Fibroblast of pulmonary artery (primary cell): ENCODE measurements at places on chromosomes 4 and X.
A peak's percentile ranks its signal among the peaks of the same experiment; 100 is the strongest.

DNA sequence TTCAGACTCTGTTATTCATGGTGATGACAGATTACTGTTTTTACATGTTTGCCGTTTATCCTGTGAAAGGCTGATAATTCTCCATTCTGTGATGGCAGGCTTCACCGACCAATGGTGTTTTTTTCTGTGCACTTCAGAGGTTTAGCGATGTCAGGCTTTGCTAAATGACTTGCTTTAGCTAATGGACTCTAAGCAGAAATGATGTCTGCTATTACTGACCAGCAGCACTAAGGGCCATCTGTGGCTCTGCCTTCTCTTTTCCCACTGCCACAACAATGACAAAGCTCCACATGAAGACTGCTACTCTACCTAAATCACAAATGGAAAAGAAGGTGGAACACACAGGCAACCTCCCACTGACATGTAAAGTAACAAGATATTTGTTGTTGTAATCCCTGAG, 68.4 kb upstream of the ALB start:
- DNase-seq = no peak

DNA sequence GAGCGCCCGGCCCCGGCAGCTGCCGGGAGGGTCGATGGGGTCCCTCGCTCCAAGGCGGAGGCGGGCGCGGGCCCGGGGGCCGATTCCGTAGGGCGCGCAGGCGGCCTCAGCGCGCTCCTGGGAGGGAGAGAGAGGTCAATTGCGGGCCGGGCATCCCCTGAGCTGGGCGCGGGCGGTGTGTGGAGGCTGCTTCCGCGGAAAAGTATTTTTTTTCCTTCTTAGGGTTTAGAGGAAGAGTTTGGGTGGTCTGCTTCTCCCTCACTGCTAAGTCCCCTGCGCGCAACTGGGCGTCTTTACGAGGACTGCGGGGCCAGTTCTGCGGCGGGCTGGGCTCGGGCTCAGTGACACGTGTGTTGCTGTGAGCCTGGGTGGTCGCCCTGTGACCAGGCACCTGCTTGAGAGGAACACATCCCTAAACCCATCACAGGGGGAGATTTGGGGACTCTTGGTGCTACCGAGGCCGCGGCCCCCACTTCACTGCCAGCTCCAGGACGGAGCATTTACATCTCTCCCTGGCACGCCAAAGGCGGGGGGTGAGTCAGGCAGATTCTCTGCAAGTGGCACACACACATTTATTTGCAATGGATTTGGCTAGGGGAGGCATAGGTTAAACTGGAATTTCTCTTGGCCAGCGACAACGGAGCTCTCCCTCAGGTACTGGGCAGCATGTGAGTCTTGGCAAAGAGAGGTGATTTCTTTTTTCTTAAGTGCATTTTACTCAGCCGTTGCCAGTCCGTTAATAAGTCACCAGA, 151.2 kb upstream of the SLC4A4 start:
- DNase-seq = no peak

GRCh38 chrX:123971982-123972381, 10.5 kb downstream of the STAG2 start:
- peak; percentile 62 for DNase-seq

- peak; percentile 37 for DNase-seq
Observed at GRCh38 chr4:125719987-125720386, 405.2 kb downstream of the FAT4 start.

DNA sequence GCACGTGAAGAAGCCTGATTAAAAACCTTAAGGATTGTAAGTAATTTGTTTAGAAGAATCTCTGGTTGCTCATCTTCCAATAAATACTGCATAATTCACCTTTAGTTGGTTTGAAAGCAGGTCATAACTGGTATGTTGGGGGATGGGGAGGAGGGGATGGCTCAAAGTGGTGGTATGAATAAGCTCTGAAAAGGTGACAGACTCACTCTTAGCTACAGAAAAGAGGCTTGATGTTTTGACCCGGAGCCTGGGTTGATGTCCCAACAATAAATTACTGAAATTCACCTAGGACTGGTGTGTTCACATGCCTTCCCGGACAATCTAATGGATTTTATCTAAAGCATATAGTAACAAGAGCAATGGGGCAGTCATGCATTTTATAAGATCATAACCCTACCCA, 131.9 kb upstream of the TBC1D9 start:
- no peak for DNase-seq

DNA sequence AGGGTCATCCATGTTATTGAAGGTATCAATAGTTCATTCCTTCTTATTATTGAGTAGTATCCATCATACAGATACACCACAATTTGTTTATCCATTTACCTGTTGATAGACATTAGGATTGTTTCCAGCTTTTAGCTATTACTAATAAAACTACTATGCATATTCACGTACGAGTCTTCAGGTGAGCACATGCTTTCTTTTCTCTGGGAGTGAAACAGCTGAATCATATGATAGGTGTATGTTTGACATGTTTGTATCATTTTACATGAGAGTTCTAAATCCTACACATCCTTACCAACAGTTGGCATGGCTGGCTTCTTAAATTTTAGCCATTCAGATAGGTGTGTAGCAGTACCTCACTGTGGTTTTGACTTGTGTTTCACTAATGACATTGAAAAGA, 556.6 kb upstream of the DIPK2B start:
- no peak for DNase-seq

GRCh38 chr4:70863099-70863790, 23.6 kb upstream of the GRSF1 start:
- no peak for DNase-seq

GRCh38 chrX:20373063-20373462, 106.4 kb upstream of the RPS6KA3 start:
- no peak for DNase-seq

DNA sequence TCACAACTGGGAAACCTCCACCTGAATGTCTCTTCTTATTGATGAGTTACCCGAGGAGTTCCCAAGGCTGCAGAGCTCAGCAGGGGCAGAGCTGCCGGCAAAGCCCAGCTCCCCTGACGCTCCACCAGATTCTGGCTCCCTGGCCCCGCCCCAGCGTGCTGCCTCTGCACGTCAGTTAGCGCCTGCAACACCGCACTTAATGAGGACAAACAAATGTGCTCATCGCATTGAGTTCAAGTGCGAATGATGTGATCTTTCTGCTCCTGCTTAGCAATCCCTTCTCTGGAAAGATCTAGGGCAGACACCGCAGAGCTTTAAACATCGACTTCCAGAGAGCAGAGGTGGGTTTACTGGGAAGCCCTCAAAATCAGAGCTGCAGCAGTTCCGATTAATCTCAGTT, 55.5 kb upstream of the FBXW7 start:
- DNase-seq = peak; percentile 33

DNA sequence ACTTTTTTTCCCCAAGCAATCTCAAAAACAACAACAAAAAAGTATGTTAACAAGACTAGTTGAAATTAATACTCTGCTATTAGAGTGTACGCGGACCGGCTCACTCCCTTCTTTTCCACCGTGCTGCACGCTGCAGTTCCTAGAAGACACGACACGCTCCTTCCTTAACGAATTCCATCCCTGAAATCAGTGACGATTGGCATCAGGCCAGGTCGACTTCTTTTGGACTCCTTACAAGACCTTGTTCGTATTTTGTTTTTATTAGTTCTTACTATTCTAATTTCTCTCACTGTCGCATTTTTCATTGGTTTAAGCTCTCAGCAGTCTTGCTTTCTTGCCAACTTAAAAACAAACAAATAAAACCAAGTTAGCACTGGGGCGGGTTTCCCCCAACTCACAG, 175.8 kb upstream of the PITX2 start:
- no peak for DNase-seq

GRCh38 chrX:41382714-41383645, 49.0 kb downstream of the DDX3X start:
- peak; percentile 63 for DNase-seq

DNA sequence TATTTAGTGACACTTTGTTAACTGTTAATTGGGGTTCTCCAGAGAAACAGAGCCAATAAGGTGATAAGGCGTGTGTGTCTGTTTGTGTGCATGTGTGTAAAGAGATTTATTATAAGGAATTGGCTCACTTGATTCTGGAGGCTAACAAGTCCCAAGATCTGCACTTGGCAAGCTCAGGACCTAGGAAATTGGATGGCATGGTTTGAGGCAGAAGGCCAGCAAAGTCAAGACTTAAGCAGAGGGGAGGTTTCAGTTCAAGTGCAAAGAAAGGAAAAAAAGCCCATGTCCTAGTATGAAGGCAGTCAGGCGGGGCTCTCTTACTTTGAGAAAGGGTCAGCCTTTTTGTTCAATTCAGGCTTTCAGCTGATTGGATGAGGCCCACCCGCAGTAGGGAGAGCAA, 314.1 kb downstream of the BMPR1B start:
- DNase-seq = no peak

DNA sequence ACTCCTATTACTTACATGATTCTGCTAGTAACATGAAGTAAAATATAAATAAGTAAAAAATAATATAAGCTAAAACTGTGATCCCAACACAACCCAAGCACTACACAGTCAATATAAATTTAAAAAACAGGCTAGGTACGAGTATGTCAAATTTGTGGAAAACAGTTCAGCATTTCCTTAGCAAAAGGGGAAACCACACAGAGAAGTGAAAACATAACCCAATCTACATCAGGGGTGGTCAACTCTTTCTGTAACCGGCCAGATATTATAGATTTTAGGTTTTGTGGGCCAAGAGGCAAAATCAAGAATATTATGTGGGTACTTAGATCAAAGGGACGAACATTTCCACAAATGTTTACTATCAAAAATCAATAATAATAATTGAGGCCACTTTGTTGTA, 70.1 kb downstream of the CHST7 start:
- DNase-seq = no peak

- peak; percentile 56 for DNase-seq
Observed at GRCh38 chrX:43655151-43656004, 721 bp upstream of the MAOA start.

- DNase-seq = peak; percentile 42
Observed at GRCh38 chr4:73603854-73604584, 16.2 kb downstream of the RASSF6 start.

DNA sequence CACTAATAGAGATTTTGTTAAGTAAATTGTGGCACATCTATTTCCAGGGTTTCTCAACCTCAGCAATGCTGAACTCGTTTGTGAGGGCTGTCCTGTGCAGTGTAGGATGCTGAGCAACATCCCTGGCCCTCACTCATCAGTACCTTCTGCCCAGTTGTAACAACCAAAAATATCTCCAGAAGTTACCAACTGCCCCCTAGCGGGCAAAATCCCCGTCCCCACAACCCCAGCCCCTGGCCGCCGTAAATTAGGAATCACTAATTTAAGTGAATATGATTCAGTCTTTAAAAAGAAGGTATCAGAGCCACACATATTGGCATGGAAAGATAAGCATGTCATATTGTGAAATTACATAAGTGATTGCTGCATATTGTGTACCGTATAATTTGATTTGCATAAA, 123.4 kb downstream of the ASB9 start:
- peak; percentile 3 for DNase-seq

DNA sequence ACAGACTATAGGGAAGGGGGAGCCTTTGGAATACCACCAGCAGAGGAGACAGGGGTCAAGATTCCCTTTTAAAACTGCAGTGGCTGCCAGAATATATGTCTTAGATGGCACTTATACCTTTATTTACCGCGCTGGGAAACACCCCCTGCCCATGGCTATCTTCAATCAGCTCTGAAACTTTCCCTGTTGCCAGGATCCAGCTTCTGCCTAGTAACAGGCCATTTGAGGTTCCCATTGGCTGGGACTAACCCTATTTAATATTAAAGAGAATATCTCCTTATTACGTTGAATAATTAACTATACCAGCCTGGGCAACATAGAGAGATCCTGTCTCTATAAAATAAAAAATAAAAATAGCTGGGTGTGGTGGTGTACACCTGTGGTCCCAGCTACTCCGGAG, 23.8 kb downstream of the SOWAHB start:
- no peak for DNase-seq

GRCh38 chrX:134929808-134930207, 61.0 kb upstream of the SMIM10 start:
- no peak for DNase-seq

- DNase-seq = peak; percentile 82
Observed at GRCh38 chr4:99447079-99447478, 11.9 kb upstream of the ADH7 start.

DNA sequence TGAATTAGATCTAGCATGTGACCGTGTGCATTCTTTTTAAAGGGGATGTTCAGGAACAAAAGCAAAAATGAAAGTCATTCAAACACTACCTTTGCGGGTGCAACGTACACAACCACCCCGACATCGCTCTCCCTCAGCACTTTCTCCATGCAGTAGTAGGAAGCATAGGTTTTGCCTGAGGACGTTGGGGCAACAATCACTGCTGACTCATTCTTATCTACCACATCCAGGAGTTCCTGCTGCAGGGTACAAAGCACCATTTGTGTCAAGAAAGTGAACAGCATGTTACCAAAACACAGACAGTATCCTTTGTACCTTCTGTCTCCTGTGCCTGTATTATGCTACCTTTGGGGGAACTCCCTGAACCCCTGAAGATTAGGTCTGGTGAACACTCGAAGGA, 58.6 kb downstream of the DDX60L start:
- peak; percentile 65 for DNase-seq

- DNase-seq = no peak
Observed at GRCh38 chr4:62377245-62377644, 1177.1 kb downstream of the ADGRL3 start.

GRCh38 chr4:167939863-167940616, 152.3 kb upstream of the ANXA10 start:
- peak; percentile 32 for DNase-seq

DNA sequence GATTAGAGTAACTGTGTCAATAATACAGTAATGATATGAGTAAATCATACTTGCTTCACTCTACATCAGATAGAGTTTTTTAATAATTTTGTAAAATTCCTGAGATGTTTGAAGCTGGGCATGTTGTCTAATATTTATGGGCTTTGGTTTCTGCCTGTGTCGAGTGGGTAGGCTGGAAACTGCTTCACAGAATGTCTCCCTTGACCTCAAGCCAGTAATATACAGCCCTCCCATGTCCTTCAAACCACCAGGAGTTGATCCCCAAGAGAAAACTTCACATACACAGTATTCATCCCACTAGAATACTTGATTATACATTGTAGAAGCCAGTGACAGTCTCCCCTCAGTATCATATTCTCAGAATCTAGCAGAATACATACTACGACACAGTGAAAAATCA, 284.8 kb upstream of the TENM3 start:
- no peak for DNase-seq

DNA sequence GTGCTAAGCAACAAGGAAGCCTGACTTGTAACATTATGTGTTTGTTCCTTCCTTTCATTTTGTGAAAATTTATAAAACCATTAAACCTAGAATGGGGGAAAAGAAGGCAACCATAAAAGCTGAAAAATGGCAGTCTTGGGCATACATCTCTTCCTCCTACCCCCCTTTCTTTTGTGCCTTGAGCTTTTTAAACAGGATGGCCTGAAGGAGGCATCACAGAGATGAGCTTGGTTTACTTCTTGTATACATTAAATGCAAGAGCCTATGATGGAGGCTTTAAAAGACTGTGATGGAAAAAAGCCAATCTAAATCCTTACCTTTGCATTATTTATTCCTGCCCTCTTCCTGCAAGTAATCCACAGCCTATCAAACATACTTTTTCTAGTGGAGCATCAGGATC, 36.2 kb upstream of the ADH7 start:
- DNase-seq = no peak

DNA sequence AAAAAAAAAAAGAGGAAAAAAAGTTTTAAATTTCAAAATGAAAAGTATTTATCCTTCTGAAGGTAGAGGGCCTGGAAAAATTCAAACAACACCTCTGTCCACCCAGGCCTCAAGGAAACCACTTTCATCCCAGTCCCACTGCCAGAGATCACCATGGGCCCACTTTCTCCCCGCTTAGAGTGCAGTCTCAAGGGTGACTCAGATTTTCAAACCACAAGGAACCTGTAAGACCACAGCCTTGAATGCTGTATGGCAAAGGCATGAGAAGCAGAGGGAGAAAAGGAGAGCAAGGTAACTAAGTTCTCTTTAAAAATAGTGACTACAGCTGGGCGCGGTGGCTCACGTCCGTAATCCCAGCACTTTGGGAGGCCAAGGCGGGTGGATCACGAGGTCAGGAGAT, 87.9 kb upstream of the PACRGL start:
- DNase-seq = no peak
